ENCODE measurements at places on chromosomes 6 and 20. TPM values are rescaled to one million over a fixed set of nuclear protein-coding genes. Genes with fewer than 3 reads are reported as not detected.

Gene PPP1R14C
- 6.6 TPM for total RNA-seq

DNA sequence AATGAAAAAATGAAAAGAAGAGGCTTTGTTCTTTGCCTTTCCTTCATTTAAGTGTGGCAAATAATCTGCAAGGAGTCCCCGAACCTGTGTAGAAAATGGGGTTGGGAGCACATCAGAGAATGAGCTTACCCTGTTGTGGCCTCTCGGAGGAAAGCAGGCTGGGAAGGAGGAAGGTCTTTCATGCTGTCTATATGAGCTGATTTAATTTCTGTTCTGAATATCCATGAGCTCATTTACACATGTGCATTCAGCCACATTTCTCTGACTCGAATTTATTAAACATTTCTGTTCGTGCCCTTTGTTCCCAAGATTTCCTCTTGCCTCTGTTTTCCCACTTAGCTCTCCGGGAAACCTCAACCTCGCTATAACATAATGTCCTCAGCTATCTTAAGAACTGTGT, 584.4 kb upstream of the CDH4 start:
- H3K4me3 ChIP-seq, result no peak overlapping the region
- no peak overlapping the region for H3K27ac ChIP-seq
- no peak for DNase-seq
- H3K27me3 ChIP-seq, result no peaks in the 10 kb centered on the region
- H3K36me3 ChIP-seq, result no peaks in the 10 kb centered on the region

Gene MEP1A
- total RNA-seq, result not detected

Gene TSPO2
- total RNA-seq, result not detected

GRCh38 chr20:4325548-4326187, 310.3 kb upstream of the RNF24 start:
- H3K27me3 ChIP-seq, result no peaks in the 10 kb centered on the region
- DNase-seq, result no peak
- H3K4me1 ChIP-seq, result no peaks in the 10 kb centered on the region
- no peaks in the 10 kb centered on the region for H3K36me3 ChIP-seq
- H3K4me3 ChIP-seq, result no peak overlapping the region
- no peak overlapping the region for H3K27ac ChIP-seq

Gene GTF3C6
- total RNA-seq, result 105 TPM

GRCh38 chr20:41618807-41619311, 682 bp upstream of the CHD6 start:
- H3K4me1 ChIP-seq, result peaks cover 8% of the 10 kb centered on the region
- H3K4me3 ChIP-seq, result peak overlapping the region; percentile 53
- peak; percentile 3 for DNase-seq
- peaks cover 6% of the 10 kb centered on the region for H3K27me3 ChIP-seq

Gene MICB
- 4.1 TPM for total RNA-seq

Gene TFAP2C
- total RNA-seq, result 2.2 TPM

Gene HSD17B8
- total RNA-seq, result 2.6 TPM

GRCh38 chr20:5511930-5512329, 195.2 kb upstream of the PROKR2 start:
- no peak overlapping the region for H3K4me3 ChIP-seq
- no peaks in the 10 kb centered on the region for H3K4me1 ChIP-seq
- no peak overlapping the region for H3K27ac ChIP-seq

DNA sequence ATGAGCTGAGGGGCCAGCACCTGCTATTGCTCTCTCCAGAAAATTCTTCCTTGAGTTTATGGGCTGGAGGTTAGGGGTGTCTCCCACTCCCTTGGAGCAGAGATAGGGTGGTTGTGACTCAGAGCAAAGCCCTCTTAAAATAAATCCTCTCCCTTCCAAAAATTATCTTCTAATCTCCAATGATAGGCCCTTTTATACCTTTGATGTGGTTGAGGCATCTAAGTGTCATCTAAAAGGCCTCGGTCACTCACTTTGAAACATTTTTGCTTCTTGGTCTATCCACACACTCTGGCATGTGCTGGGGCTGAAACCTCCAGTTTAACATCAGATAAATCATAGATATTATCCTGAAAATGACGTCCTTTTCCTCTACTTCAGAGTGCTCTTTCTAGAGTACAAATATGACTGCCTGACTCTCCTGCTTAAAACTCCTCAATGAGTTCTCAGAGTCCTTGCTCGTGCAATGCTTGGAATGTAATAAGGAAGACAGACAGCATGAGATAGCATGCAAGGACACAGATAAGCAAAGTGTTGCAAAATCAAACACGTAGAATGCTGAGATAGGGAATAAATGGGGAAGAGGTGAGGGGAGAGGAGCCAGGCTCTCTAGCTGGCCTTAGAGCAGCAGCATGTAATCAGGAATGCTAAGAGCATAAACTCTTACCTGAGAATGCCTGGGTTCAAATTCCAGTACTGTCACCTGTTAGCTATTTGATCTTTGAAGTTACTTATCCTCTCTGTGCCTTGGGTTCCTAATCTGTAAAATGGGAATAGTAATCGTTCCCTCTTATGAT, 374.1 kb upstream of the CITED2 start:
- no peak overlapping the region for H3K27ac ChIP-seq
- no peak overlapping the region for H3K4me3 ChIP-seq
- H3K27me3 ChIP-seq, result no peaks in the 10 kb centered on the region
- DNase-seq, result peak; percentile 83

- no peak overlapping the region for H3K4me3 ChIP-seq
- peaks cover 3% of the 10 kb centered on the region for H3K27me3 ChIP-seq
- H3K36me3 ChIP-seq, result no peaks in the 10 kb centered on the region
Measured at GRCh38 chr6:33549196-33549595, 30.9 kb downstream of the BAK1 start.

Measured in astrocyte (in vitro differentiated cells and primary cell).